ENCODE measurements at places on chromosomes 16 and 17. TPM values are rescaled to one million over a fixed set of nuclear protein-coding genes. Genes with fewer than 3 reads are reported as not detected.

DNA sequence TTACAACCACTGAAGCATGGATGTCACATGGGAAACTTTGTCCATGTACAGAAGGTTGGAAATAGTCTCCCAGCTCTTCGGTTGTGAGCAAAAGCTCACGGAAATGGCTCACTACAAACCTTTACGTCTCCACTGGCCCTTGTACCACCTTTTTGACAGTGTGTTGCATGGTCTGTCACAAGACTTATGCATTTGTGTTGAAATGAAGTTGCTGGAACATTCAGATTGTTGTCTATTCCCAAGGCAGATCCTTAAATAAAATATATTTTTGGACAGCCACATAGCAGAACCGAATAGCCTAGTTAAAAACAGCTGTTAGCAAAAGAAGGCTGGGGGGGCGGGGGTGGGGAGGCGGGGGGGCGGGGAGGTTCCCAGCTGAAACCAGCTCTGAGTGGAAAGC, 39.2 kb downstream of the KNOP1 start:
- H3K27ac ChIP-seq, result no peak overlapping the region
- H3K4me1 ChIP-seq, result no peaks in the 10 kb centered on the region
- peaks cover 87% of the 10 kb centered on the region for H3K36me3 ChIP-seq
- no peaks in the 10 kb centered on the region for H3K27me3 ChIP-seq

KCNH6 gene
- not detected for total RNA-seq

TBC1D3E gene
- not detected for total RNA-seq

- H3K4me1 ChIP-seq, result no peaks in the 10 kb centered on the region
- no peak for DNase-seq
- peaks cover 4% of the 10 kb centered on the region for H3K27me3 ChIP-seq
- no peak overlapping the region for H3K27ac ChIP-seq
- no peaks in the 10 kb centered on the region for H3K36me3 ChIP-seq
- H3K4me3 ChIP-seq, result no peak overlapping the region
Measured at GRCh38 chr17:38613981-38614779, 8.4 kb upstream of the SRCIN1 start.

SERPINF2 gene
- total RNA-seq, result 7.1 TPM

DNA sequence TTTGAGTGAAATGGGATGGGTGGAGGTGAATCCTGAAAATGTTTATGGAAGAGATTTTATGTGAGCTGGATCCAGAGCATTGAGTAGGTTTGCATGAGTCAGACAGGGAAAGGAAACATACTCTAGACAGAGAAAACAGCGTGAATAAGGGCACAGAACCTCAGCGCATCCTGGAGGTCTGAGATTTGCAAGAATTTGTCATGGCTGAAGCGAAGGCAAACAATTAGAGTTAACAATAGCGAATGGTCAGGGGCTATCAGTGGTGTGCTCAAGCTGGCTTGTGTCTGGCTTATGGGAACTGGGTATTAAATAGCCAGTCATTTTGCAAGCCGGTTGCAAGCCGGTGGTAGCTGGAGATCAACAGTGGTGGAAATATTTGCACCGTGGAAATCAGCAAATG, 36.4 kb downstream of the MAP2K6 start:
- no peaks in the 10 kb centered on the region for H3K36me3 ChIP-seq
- no peak for DNase-seq
- H3K4me3 ChIP-seq, result no peak overlapping the region

GRCh38 chr16:89152831-89153700, 18.5 kb upstream of the CDH15 start:
- no peak overlapping the region for H3K27ac ChIP-seq
- H3K27me3 ChIP-seq, result peaks cover 9% of the 10 kb centered on the region
- peaks cover 41% of the 10 kb centered on the region for H3K36me3 ChIP-seq

- DNase-seq, result no peak
- no peaks in the 10 kb centered on the region for H3K27me3 ChIP-seq
Measured at GRCh38 chr16:30028438-30029076, 2.5 kb downstream of the TLCD3B start.

GRCh38 chr16:14415291-14415690, 214.8 kb downstream of the PARN start:
- no peaks in the 10 kb centered on the region for H3K4me1 ChIP-seq
- H3K27me3 ChIP-seq, result no peaks in the 10 kb centered on the region
- no peak overlapping the region for H3K27ac ChIP-seq
- no peak for DNase-seq
- H3K4me3 ChIP-seq, result no peak overlapping the region

DNA sequence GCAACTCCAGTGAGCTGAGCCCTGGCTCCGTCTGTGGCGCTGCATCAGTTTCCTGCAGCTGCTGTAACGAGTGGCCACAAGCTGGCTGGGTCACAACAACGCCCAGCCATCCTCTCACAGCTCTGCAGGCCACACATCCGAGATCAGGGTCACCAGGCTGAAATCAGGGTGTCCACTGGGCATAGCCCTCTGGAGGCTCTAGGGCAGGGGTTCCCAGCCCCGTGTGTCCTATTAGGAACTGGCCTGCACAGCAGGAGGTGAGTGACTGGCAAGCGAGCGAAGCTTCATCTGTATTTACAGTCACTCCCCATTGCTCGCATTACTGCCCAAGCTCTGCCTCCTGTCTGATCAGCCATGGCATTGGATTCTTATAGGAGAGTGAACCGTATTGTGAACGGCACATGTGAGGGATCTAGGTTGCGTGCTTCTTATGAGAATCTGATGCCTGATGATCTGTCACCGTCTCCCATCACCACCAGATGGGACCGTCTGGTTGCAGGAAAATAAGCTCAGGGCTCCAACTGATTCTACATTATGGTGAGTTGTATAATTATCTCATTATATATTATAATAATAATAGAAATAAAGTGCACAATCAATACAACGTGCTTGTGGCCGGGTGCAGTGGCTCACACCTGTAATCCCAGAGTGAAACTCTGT, 176.5 kb downstream of the SEC14L1 start:
- H3K4me1 ChIP-seq, result peaks cover 43% of the 10 kb centered on the region
- no peaks in the 10 kb centered on the region for H3K27me3 ChIP-seq
- DNase-seq, result no peak
- H3K4me3 ChIP-seq, result no peak overlapping the region

GRCh38 chr16:4684763-4685162, 8.6 kb upstream of the NUDT16L1 start:
- H3K36me3 ChIP-seq, result peaks cover 26% of the 10 kb centered on the region
- no peaks in the 10 kb centered on the region for H3K27me3 ChIP-seq
- no peak overlapping the region for H3K4me3 ChIP-seq

- no peak overlapping the region for H3K4me3 ChIP-seq
- H3K36me3 ChIP-seq, result no peaks in the 10 kb centered on the region
- peaks cover 47% of the 10 kb centered on the region for H3K4me1 ChIP-seq
Measured at GRCh38 chr16:67406111-67406971, 9.9 kb downstream of the ZDHHC1 start.

DNA sequence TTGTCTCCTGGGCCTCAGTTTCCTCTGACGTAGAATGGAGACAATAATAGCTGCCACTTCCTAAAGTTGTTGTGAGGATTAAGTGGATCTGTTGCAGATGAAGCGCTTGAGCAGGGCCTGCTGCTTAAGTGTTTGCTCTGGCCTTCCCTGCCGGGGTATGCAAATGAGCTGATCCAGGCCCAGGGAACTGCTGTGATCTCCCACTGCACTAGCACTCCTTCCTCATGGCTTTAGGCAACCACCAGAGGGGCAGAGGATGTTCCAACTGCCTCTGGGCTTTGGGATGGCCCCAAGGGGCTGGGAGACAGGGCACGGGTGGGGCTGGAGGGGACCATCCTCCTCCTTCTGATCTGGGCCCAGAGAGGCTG, 6.2 kb downstream of the SBK1 start:
- peaks cover 2% of the 10 kb centered on the region for H3K4me1 ChIP-seq
- peaks cover 16% of the 10 kb centered on the region for H3K27me3 ChIP-seq
- no peaks in the 10 kb centered on the region for H3K36me3 ChIP-seq
- DNase-seq, result no peak
- H3K27ac ChIP-seq, result no peak overlapping the region
- H3K4me3 ChIP-seq, result no peak overlapping the region

DNA sequence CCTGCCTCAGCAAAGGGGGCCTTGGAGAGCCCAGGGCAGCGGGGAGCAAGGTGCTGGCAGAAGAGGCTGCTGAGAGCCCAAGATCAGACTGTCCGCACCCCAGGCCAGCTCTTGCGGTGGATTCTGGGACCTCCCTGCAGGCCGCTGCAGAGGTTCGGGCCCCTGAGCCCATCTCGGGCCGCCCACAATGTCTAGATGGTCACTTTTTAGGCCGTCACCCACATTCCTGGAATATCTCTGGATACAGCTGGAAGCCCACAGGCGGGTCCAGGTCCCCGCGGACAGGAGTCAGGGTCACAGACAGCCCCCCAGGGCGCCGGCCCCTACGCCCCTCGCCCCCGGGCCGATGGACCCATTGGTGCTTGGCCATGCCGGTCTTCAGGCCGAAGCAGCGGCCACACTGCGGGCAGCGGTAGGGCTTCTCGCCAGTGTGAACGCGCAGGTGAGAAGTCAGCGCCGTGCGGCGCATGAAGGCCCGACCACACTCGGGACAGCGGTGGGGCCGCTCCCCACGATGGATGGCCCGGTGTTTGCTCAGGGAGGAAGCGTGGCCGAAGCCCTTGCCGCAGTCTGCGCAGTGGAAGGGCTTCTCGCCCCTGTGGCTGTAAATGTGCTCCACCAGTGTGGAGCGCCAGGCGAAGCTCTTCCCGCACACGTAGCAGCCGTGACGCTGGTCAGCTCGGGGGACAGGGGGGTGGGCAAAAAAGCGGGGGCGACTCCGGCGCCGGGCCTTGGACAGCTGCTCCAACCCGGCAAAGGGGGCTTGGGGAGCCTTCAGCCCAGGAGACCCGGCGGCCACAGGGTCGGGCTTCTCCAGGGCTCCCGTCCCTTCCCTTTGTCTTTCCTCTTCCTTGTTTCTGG, 2.1 kb downstream of the ZNF747 start:
- peaks cover 8% of the 10 kb centered on the region for H3K36me3 ChIP-seq
- no peak overlapping the region for H3K27ac ChIP-seq
- no peak overlapping the region for H3K4me3 ChIP-seq
- DNase-seq, result no peak
- H3K27me3 ChIP-seq, result no peaks in the 10 kb centered on the region

DNA sequence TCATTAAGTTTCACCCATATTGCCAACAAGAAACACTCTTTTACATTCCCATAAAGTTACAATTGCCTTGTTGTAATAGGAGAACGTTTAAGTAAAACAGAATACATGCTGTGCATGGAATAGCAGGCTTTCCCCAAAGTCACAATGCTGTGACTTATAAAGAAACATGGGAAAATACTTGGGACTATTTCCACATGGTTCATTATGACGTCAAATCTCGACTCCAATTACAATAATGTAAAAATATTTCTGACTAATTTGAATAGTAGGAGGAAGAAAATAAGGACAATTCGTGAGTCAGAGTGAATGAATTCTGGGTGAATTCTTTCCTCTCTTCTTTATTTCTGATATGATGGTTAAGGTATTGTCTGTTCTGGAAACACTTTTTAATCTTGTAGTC, 52.8 kb downstream of the CDH11 start:
- peaks cover 24% of the 10 kb centered on the region for H3K4me1 ChIP-seq
- no peaks in the 10 kb centered on the region for H3K27me3 ChIP-seq
- no peak overlapping the region for H3K4me3 ChIP-seq
- H3K27ac ChIP-seq, result no peak overlapping the region

- H3K27me3 ChIP-seq, result no peaks in the 10 kb centered on the region
- no peak overlapping the region for H3K4me3 ChIP-seq
- peaks cover 28% of the 10 kb centered on the region for H3K4me1 ChIP-seq
- H3K27ac ChIP-seq, result no peak overlapping the region
Measured at GRCh38 chr17:73592079-73592415, 52.2 kb downstream of the SDK2 start.

- H3K4me1 ChIP-seq, result peaks cover 18% of the 10 kb centered on the region
- no peak overlapping the region for H3K27ac ChIP-seq
- no peaks in the 10 kb centered on the region for H3K27me3 ChIP-seq
- no peaks in the 10 kb centered on the region for H3K36me3 ChIP-seq
- no peak for DNase-seq
Measured at GRCh38 chr16:22726868-22727267, 87.1 kb upstream of the HS3ST2 start.

GRCh38 chr17:50565402-50566350, 5.2 kb downstream of the CACNA1G start:
- DNase-seq, result no peak
- H3K36me3 ChIP-seq, result no peaks in the 10 kb centered on the region
- peak overlapping the region; percentile 6 for H3K4me3 ChIP-seq
- peaks cover 25% of the 10 kb centered on the region for H3K27me3 ChIP-seq

GRCh38 chr17:2909175-2909845, 113.1 kb downstream of the RAP1GAP2 start:
- H3K4me3 ChIP-seq, result no peak overlapping the region
- no peak overlapping the region for H3K27ac ChIP-seq
- H3K4me1 ChIP-seq, result no peaks in the 10 kb centered on the region
- no peaks in the 10 kb centered on the region for H3K36me3 ChIP-seq

TMIGD1 gene
- not detected for total RNA-seq

KIF2B gene
- not detected for total RNA-seq

SPN gene
- 4.2 TPM for total RNA-seq

- H3K36me3 ChIP-seq, result peaks cover 29% of the 10 kb centered on the region
- no peak overlapping the region for H3K4me3 ChIP-seq
- no peak overlapping the region for H3K27ac ChIP-seq
- no peak for DNase-seq
Measured at GRCh38 chr17:20999841-21000532, 42.8 kb downstream of the USP22 start.

DNA sequence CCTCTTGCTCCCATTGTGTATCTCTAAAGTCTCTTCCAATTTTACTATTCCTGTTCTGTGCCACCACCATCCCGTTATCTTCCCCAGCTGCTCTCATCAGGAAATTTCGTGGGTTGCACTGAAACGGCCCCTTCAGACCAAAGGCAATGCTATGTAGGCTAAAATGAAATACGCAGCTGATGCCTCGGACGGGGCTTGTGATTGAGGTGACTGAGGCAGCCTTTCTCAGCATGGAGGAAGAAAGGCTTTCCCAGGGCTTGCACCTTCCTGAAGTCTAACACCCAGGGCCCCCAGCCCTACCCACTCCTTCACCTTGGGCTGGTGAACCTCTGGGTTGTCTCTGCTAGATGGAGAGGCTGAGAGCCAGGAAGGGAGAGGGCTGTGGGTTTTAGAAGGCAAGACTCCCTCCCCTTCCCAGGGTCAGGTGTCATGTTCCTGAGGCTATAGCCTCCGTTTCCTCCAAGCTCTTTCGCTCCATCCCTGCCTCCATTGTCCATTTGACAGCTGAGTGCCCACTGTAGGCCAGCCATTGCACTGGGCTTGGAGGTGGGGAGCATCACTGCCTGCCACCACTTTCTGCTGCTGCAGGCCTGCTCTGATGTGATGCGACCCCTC, 7.8 kb downstream of the CCDC200 start:
- no peaks in the 10 kb centered on the region for H3K4me1 ChIP-seq
- H3K27me3 ChIP-seq, result no peaks in the 10 kb centered on the region
- no peak overlapping the region for H3K27ac ChIP-seq
- H3K4me3 ChIP-seq, result no peak overlapping the region
- H3K36me3 ChIP-seq, result peaks cover 44% of the 10 kb centered on the region

GRIN2A gene
- total RNA-seq, result 0.40 TPM

GRCh38 chr16:23667355-23667659, 11.4 kb upstream of the PLK1 start:
- no peak for DNase-seq
- H3K4me1 ChIP-seq, result no peaks in the 10 kb centered on the region
- H3K27me3 ChIP-seq, result no peaks in the 10 kb centered on the region
- H3K27ac ChIP-seq, result no peak overlapping the region
- no peak overlapping the region for H3K4me3 ChIP-seq

DNAAF8 gene
- 0.42 TPM for total RNA-seq

GRCh38 chr17:49226771-49227435, 3.7 kb downstream of the PHOSPHO1 start:
- H3K27ac ChIP-seq, result no peak overlapping the region
- H3K27me3 ChIP-seq, result peaks cover 17% of the 10 kb centered on the region
- DNase-seq, result no peak
- H3K36me3 ChIP-seq, result peaks cover 4% of the 10 kb centered on the region
- peaks cover 13% of the 10 kb centered on the region for H3K4me1 ChIP-seq

All from esophagus squamous epithelium (tissue), 5 donors.